ENCODE measurements at places on chromosomes 3 and 15. TPM values are rescaled to one million over a fixed set of nuclear protein-coding genes. Genes with fewer than 3 reads are reported as not detected.

DNA sequence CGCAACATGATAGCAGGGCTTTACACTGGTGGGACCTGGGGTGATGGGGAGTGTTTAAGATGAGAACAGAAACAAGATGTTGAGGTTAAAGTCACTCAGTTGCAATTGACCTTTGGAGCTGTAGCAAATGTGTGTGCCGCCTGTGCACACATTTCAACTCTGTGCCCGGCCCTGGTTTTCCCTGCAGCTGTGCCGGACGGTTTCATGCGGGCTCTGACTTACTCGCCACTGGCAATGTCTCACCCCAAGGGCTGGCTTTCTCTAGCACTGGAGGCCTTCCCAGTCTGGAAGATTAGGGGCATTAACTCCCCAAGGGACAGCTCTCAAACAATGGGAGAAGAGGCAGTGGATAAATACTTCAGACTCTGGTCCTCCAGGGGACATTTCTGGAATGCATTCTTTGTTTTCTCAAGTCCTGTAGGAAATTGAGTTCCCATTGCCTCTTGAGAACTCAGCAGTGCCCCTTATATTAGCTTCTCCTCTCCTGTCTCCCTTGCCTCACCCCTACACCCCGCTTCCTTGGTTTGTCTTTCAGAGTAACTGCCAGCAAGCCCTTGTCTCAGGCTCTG, 152.5 kb downstream of the EDEM1 start:
- DNase-seq: no peak

The POLR2H gene
- polyA plus RNA-seq: 106 TPM

DNA sequence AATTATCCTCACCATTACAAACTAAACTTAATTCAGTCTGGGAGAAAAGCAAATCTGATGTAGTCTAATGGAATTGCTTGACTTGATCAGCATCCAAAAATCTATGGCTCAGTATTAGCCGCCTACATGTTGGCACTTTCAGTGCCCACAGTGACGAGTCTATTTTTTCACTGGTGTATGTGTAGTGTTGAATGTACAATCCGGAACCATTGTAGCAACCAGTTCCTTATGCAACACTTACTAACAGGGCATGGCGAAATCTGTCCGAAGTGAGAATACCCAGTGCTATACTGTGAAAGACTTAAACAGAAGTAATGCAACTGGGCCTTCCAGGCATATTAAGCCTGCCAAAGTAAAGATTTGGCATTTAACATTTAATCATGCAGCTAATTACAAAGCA, 18.6 kb downstream of the LRRN1 start:
- DNase-seq: no peak

The CERS3 gene
- polyA plus RNA-seq: 0.08 TPM

- no peak for DNase-seq
Observed at GRCh38 chr3:48467110-48467454, 20.5 kb downstream of the ATRIP start.

DNA sequence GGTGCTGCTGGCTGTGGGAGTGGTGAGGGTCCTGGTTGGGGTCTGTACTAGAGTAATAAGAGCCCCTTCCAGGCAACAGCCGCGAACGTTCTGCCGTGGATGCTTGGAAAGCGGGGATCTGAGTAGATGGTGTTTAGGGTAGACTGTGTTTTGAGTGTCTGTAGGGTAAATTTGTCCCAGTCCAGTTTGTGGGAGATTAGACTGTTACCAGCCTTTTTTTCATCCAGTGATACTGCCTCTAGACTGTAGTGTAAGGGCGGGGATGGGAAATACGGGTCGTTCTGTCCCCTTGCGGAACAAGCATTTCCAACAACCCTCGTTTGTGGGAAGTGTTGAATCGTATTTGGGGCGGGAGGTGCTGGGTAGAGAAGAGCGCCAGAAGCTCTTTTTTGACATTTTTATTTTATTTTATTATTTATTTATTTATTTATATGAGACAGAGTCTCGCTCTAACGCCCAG, 424 bp downstream of the HAUS2 start:
- peak; percentile 62 for DNase-seq

- DNase-seq: no peak
Observed at GRCh38 chr3:178561239-178561638, 25.0 kb downstream of the KCNMB2 start.

- DNase-seq: no peak
Observed at GRCh38 chr3:182702216-182702615, 91.1 kb upstream of the ATP11B start.

DNA sequence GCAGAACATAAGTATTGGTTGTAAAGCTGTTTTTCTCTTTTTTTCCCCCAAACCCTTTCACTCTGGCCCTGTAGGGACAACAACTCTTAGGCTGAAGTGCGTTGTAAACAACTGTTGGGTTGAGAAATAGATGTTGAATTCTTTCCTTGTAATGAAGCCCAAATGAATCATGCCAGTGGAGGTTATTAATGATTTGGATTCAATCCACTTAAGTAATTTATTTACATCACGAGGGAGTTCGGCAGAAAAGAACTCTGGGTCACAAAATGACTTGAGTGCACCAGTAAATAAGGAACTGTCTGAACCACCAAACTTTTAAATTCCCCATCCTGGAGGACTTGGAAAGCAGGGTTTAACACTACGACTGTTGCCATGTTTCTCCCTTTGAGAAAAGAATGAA, 218.9 kb downstream of the PDZRN3 start:
- peak; percentile 55 for DNase-seq

The EIF4E3 gene
- 13.1 TPM for polyA plus RNA-seq

GRCh38 chr15:56492236-56492635, 27.3 kb upstream of the MNS1 start:
- no peak for DNase-seq

GRCh38 chr3:127970966-127971592, 56.0 kb downstream of the KBTBD12 start:
- peak; percentile 40 for DNase-seq

DNA sequence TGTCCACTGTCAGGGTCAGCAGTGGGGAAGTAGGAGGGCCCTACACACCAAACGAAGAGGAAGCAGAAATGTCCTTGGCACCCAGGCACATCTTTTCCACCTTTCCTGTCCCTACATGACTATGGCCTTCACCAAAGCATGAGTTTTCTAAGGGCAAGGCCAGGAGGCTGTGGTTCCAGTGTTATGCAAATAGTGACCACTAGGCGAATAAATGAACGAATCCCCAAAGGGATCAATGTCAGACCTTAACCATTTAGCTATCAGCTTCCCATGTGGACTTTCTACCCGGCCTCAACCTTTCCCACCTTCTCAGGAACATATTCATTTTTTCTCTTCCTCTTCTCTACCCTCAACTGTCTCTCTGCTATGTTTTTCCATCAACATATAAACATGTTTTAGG, 63.1 kb downstream of the NTRK3 start:
- no peak for DNase-seq

- DNase-seq: no peak
Observed at GRCh38 chr3:153350420-153350819, 188.4 kb downstream of the RAP2B start.

DNA sequence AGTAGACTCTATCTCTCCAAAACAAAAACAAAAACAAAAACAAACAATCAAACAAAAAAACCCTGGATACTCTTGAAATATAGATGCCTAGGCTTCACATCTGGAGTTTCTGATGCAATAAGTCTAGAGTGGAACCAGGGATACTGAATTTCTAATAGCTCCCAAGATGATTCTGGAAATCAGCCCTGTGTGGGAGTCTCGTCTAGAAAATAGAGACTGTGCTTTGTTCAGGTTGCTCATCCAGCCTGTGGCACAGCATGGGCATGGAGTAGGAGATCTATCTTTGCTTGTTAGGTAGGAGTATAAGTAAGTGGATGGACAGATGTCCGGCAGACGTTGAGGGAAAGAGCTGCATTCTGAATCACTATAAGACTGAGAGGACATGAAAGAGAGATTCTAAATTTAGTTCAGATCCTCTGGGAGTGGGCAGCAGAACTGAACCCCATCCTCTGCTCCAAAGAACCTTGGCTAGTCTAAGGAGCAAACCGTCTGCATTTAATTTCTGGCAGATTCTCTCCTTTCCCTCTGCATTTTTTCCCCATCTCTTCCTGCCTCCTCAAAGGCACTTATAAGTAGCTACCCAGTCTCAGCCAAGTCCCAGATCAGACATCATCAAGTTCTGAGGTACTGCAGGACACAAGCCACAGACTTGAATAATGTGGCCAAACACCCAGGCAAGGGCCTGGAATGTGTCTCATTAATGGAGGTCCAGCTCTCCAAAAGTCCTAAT, 92.6 kb upstream of the STRIT1 start:
- DNase-seq: no peak
